ENCODE measurements at places on chromosomes 5 and 9. TPM values are rescaled to one million over a fixed set of nuclear protein-coding genes. Genes with fewer than 3 reads are reported as not detected.

Gene IRX2
- 1.5 TPM for total RNA-seq

Gene PCDHA9
- total RNA-seq = 0.04 TPM

Gene PDE8B
- total RNA-seq = 1.3 TPM

Gene PRSS3
- total RNA-seq = 15.2 TPM

Gene SCGB3A2
- not detected for total RNA-seq

Gene GABRA1
- total RNA-seq = not detected

Gene PRRX2
- total RNA-seq = 8.8 TPM

Gene TRPM3
- total RNA-seq = not detected

Gene RNF180
- 0.21 TPM for total RNA-seq

Gene SLC6A19
- total RNA-seq = not detected

All from A549 treated with RU486 at 1 μM for 4 hours (cell line).